MCF 10A (cell line): ENCODE measurements at places on chromosomes 6 and 20. TPM values are rescaled to one million over a fixed set of nuclear protein-coding genes. Genes with fewer than 3 reads are reported as not detected.

Gene BPI
- not detected in 2 replicates for total RNA-seq

Gene ZNF334
- not detected in 2 replicates for total RNA-seq

Gene TREM2
- 0.42 and 0.63 TPM in 2 replicates for total RNA-seq

Gene TMX4
- total RNA-seq = 47.4 and 60.5 TPM in 2 replicates

Gene MPIG6B
- not detected in 2 replicates for total RNA-seq

Gene PSORS1C2
- not detected in 2 replicates for total RNA-seq

Gene RIPPLY2
- not detected in 2 replicates for total RNA-seq

Gene RBBP8NL
- not detected in 2 replicates for total RNA-seq

Gene ANKRD6
- total RNA-seq = 1.0 and 2.1 TPM in 2 replicates

Gene SOX18
- total RNA-seq = 0.16 and 0.22 TPM in 2 replicates

Gene RGS17
- total RNA-seq = 2.5 and 3.7 TPM in 2 replicates

Gene SOBP
- total RNA-seq = 0.21 and 0.47 TPM in 2 replicates

Gene TSHZ2
- 1.6 and 2.3 TPM in 2 replicates for total RNA-seq
